ENCODE measurements at places on chromosomes 12 and 14.

DNA sequence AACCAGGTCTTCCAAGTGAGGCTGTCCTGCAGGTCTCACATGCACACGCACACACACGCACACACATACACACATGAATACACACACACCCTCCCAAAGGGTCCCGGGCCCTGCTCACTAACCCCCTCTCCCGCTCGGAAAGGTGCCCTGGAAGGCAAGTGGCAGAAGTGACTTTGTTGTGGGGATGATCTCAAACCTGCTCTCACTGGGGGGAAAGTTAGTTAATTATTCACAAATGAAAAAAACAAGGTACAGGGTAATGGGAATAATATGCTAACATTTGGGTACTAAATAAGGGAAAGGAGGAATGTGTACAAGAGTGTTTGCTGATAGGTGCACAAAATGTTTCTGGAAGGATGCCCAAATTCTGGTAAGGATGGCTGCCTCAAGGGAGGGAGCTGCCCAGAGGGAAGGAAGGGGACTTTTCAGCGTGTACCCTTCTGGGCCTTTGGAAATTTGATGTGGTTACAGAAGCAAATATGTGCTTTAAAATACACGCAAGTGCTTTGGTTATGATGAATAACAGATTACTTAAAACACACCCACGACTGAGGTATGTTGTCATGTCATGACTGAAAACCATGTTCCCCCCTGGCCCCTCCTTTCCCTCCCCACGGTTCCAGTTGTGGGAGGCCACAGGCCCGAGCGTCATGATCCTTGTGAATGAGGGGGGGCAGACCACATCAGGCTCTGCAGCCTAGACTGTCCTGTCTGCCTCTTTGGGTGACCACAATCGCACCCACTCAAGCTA lies 43.3 kb upstream of the PLEKHG6 start:
- DNase-seq, result no peak

GRCh38 chr14:60241091-60241490 lies 7.9 kb upstream of the PPM1A start:
- DNase-seq, result no peak

- DNase-seq, result no peak
Measured at GRCh38 chr12:60872219-60872618, 1276.4 kb downstream of the SLC16A7 start.

- no peak for DNase-seq
Measured at GRCh38 chr14:23930742-23931141, 22.8 kb upstream of the DHRS4 start.

DNA sequence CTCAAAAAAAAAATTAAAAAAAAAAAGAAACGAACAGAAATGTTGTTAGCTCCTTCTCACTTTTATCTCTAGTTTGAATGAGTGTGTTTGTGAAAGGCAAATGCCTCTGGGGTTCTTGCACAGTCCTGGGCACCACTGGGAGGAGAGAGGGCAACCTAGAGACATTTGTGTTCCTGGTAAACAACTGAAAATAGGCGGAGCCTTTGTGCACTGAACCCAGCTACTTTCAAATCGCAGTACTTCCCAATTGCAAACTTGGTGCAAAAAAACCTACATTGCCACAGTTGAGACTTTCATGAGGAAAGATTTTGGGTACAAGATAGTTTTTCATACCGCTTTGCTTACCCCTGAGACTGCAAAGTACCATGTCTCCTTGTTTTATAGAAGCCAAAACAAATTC lies 430.0 kb downstream of the ZFP36L1 start:
- no peak for DNase-seq

DNA sequence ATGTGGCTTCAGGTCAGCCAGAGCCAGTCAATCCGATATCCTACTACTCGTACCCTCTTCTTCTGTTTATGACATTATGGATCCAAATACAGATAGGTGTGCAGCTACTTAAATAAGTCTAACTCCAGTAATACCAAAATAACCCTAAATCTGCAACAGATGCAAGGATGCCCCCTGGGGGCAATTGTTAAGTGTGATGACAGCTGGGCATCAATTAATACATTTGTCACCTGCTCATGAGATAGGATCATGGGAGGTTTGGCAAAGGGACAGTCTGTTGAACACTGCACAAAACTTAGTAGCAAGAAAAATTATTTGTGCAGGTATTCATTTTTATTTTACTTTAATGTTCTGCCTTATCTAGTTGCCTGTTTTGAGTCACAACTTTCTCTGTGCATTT lies 83.2 kb downstream of the SLC38A6 start:
- DNase-seq, result no peak

DNA sequence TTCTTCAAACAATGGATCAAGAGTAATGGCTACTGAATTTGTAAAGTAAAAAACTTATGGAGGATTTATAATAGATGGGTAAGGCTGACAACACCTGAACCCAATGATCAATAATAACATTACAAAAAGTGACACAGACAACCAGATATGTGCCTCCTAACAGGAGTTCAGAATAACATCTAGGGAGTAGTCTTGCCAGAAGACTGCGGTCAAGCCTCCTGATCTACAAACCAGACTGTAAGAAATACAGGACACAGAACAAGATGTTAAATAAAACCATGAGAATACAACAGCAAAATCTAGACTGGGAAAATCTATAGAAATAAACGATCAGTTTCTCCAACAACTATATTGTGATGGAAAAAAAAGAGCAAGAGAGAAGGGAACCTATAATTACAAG lies 262.6 kb upstream of the TMTC1 start:
- DNase-seq, result no peak

GRCh38 chr12:71725011-71725410 lies 29.7 kb upstream of the RAB21 start:
- DNase-seq, result no peak

GRCh38 chr12:113519464-113520307 lies 48.0 kb upstream of the LHX5 start:
- no peak for DNase-seq

DNA sequence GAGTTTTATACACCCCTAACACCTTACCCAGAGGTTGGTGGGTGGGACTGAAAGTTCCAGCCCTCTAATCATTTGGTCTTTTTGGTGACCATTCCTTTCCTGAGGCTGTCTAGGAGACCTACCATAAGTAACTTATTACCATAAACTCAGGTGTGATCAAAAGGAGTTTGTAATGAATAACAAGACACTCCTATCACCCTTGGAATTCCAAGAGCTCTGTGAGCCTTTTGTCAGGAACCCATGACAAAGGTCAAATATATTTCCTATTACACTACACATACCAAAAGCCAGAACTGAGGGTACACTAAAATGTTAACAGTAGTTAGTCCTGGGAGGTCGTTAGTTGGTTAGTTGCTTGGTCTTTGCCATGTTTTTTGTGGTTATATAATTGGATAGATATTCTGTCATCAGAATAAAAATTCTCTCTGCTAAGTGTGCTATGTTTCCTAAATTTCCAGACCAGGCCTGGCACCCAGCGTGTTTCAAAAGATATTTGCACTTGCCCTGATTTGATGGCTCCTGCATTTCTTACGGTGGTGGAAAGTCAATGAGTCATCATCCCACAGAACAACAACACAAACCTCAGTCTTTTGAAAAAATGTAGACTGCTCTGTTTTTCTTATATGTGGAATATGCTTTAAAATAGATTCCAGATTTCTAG lies 27.0 kb upstream of the AKAP5 start:
- DNase-seq, result no peak

- DNase-seq, result peak; percentile 72
Measured at GRCh38 chr12:108691175-108691997, 39.9 kb downstream of the CORO1C start.

GRCh38 chr14:100785626-100786025 lies 40.3 kb upstream of the MEG3 start:
- DNase-seq, result no peak

DNA sequence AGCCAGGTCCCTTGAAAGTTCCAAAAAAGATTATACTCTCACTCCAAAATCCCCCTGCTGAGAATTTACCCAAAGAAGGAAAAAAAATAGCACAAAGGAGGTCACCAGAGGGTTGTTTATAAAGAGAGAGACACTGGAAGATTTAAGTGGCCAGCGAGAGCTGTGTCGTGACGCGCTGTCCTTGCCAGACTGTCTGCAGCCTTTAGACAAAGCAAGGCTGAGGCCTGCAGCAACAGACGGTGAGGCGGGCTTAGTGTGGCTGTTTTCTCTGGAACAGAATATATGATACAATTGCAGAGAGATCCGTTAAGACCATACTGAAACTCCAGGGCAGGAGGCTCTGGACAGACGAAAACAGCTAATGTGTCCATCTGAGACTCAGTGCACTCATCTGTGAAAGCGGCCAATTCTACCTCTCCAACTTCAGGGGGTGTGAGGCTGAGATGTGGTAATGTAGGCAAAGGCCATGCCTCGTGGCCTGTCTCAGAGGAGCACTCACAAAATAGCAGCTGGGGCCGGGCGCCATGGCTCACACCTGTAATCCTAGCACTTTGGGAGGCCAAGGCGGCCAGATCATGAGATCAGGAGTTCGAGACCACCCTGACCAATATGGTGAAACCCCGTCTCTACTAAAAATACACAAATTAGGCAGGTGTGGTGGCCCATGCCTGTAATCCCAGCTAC lies 36.2 kb downstream of the ANAPC7 start:
- no peak for DNase-seq

DNA sequence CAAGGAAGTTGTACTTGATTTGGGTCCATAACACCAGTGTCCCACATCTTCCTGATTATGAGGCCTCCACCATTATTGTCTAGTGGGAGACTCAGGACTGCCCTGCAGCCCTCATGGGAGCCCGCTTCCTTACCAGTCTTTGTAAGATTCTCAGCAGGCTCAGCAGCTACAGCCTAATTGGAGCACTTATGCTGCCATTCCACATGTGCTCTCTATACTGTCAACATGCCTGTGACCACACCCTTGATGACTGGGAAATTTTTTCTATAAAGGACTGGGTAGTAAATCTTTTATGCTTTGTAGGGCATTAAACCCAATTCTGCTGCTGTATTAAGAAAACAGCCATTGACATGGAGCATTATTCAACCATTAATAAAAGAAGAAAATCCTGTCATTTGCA lies 145.5 kb upstream of the IGF1 start:
- no peak for DNase-seq

GRCh38 chr12:18461758-18462157 lies 200.4 kb downstream of the PIK3C2G start:
- DNase-seq, result no peak

Data from esophagus squamous epithelium (tissue), 5 donors.